ENCODE measurements at places on chromosomes 2 and 18. TPM values are rescaled to one million over a fixed set of nuclear protein-coding genes. Genes with fewer than 3 reads are reported as not detected.

The PIEZO2 gene
- polyA plus RNA-seq: 5.9 TPM

The CRYGD gene
- polyA plus RNA-seq: not detected

GRCh38 chr18:30929718-30930117 is 112.8 kb downstream of the DSC3 start:
- no peak for DNase-seq

DNA sequence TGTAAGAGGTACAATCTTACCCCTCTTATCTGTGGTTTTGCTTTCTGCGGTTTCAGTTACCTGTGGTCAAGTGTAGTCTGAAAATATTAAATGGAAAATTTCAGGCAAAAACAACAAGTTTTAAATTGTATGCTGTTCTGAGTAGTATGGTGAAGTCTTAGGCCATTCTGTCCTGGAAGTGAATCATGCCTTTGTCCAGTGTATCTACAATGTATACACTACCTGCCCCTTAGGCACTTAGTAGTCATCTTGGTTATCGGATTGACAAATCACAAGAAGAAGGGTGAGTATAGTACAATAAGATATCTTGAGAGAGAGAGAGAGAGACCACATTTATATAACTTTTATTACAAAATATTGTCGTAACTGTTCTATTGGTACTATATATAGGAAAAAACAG is 43.5 kb downstream of the RAB3GAP1 start:
- DNase-seq: no peak

The ZBTB7C gene
- polyA plus RNA-seq: 4.6 TPM

The PRSS56 gene
- not detected for polyA plus RNA-seq

- no peak for DNase-seq
Measured at GRCh38 chr2:146584316-146584715, 1260.5 kb upstream of the ACVR2A start.

GRCh38 chr2:231934441-231935206 is 8.4 kb upstream of the NPPC start:
- no peak for DNase-seq

- DNase-seq: no peak
Measured at GRCh38 chr2:236657215-236657614, 87.6 kb downstream of the ACKR3 start.

DNA sequence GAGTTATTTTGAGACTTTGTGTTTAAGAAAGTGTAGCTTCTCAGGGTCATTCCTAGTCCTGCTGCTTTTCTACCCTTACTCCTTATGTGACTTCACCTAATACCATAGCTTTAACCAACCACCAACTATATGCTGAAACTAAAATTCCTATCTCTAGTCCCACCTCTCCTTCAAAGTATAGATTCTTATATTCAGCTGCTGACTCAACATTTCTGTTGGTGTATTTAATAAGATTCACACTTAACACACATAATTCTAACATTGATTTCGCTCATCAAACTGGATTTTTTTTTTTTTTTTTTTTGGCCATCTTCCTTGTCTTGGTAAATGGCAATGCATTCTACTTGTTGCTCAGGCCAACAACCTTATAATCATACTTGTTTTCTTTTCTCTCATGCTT is 30.1 kb downstream of the TAF1B start:
- no peak for DNase-seq

- DNase-seq: no peak
Measured at GRCh38 chr2:11307764-11308415, 36.5 kb downstream of the ROCK2 start.

The ALLC gene
- 0.19 TPM for polyA plus RNA-seq

DNA sequence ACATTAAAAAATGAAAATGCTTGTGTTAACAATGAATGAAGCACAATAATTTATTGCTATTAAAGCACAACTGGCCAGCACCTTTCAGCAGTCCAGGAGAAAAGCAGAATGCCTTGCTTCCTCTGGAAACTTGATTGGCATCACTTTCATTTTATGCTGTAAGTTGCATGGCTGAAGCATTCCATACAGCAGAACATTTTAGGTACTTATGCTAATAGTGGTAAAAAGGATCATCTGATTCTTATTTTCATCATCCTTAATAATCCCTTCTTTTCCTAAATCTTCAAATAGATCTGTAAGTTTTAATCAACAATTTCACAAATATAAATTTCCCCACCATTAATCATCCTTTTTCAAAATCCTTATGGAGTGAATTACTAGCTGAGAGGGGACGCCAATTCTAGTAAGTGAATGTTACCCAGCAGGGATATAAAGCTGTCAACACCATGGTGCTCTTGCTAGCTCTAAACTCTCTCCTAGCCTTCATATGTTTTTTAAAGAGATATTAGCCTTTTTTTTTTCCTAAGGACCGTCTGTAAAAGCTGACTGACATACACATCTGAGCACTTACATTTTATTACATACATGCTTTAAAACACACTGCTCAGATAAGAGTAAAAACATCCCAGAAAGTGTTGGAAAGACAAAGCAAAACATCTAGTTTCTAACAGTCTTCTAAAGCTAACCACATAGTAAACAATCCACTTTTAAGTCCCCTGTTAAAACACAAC is 5.3 kb downstream of the SATB2 start:
- no peak for DNase-seq

- no peak for DNase-seq
Measured at GRCh38 chr2:232714969-232715368, 17.8 kb downstream of the GIGYF2 start.

The CHRND gene
- polyA plus RNA-seq: not detected

GRCh38 chr2:227256605-227257004 is 68.4 kb upstream of the MFF start:
- no peak for DNase-seq

The SAG gene
- 0.03 TPM for polyA plus RNA-seq

DNA sequence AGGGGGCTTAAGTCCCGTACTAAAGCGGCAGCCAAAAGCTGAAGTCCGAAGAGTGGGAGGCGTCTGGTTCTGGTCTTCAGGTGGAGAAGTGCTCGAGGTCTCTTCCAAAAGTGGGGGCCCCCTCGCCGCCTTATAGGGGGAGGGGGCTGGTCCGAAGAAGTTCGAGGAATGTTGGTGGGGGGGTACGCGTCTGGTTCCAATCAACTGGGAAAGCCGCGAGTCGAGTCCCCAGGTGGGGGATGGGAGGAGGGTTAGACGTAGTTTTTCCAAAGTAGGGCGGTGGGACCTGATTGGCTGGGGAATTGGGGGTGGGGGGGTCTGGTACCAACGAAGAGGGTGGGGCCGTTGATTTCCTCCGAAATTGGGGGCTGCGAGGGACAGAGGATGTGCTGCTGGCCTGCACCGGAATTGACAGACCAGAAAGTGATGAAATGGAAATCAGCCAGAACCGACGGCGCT is 594 bp downstream of the ITM2C start:
- DNase-seq: no peak

DNA sequence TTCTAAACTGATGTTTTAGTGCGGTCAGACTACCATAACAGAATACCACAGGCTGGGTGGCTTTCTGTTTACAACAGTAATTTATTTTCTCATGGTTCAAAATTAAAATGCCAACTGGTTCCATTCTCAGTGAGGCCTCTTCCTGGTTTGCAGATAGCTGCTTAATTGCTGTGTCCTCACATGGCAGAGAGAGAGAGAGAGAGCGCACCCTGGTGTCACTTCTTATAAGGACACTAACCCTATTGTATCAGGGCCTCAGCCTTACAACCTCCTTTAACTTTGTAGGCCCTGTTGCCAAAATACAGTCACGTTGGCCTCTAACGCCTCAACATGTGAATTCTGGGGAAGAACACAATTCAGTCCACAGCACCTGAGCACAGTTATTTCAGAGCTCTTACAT is 37.5 kb upstream of the ZNF385B start:
- DNase-seq: no peak
